ENCODE measurements at places on chromosomes 6 and 20.

DNA sequence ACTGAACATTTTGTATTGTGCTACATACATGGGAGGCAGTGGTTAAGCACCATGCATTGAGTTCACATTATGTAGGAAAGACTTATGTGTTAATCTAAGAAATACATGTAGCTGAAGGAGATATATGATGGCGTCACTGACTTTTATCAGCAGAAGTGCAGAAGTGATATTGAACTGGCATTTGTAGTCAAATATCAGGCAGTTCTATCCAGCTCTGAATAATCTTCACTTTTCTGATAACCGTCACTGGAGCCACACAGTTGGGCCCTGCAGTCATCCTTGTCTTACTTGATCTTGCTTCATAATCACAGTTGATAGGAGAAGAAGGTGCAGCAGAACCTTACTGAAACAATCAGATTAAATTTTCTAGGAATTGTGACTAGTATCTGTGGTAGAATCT is 26.4 kb downstream of the CRISP1 start:
- DNase-seq: no peak

GRCh38 chr6:130853555-130854183 is 26.5 kb downstream of the SMLR1 start:
- DNase-seq: no peak

GRCh38 chr20:18254615-18255014 is 33.7 kb upstream of the ZNF133 start:
- no peak for DNase-seq

GRCh38 chr6:34654061-34654710 is 42.4 kb downstream of the ILRUN start:
- DNase-seq: no peak

GRCh38 chr6:88031550-88031949 is 16.1 kb upstream of the SPACA1 start:
- no peak for DNase-seq

DNA sequence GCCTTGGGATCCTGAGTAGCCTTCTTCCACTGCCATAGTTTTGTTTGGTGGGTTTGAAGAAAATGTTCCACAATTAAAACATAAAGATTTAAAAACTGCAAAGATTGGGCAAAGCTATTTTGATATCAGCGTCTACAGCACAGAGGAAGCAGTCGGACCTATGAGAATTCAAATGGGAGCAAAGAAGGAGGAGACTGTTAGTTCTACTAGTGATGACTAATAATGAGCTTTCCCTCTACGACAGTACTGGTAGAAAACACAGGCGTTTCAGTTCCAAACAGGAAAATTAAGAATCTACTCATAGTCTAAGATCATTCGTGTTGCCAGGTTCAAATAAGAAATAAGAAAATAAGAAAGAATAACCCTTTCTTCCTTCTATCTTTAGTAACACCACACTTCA is 121.2 kb downstream of the INSM1 start:
- no peak for DNase-seq

DNA sequence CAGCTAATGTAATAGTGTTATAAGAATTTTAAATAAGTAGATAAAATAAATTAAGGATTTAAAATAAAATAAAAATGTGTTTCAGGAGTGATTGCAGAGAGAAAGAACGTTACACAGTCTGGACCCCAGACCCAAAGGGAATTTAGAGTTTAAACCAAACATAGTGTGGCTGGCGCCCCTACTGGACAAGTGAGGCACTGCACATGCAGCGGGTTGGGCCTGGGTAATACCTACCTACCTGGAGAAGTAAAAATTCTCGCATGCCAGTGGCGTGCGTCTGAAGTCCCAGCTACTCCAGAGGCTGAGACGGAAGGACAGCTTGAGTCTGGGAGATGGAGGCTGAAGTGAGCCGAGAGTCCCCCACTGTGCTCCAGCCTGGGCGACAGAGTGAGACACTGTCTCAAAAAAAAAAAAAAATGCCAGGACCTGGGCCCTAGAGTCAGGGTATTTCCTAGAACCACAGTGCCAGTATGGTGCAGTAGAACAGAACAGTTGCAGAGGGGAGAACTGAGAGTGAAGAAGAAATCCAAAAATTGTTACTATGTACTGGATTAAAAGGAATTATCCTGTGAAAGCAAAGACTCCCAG is 71.4 kb upstream of the TCF21 start:
- no peak for DNase-seq

- DNase-seq: no peak
These were observed 52.6 kb upstream of the NAA20 start for GRCh38 chr20:19964289-19965265.
